Stimulated activated CD8-positive, alpha-beta memory T cell treated with anti-CD3 and anti-CD28 coated beads, Interleukin-4, amount 100 ng/mL, for 4 hours (primary cell): ENCODE measurements at places on chromosomes 7 and 10.

DNA sequence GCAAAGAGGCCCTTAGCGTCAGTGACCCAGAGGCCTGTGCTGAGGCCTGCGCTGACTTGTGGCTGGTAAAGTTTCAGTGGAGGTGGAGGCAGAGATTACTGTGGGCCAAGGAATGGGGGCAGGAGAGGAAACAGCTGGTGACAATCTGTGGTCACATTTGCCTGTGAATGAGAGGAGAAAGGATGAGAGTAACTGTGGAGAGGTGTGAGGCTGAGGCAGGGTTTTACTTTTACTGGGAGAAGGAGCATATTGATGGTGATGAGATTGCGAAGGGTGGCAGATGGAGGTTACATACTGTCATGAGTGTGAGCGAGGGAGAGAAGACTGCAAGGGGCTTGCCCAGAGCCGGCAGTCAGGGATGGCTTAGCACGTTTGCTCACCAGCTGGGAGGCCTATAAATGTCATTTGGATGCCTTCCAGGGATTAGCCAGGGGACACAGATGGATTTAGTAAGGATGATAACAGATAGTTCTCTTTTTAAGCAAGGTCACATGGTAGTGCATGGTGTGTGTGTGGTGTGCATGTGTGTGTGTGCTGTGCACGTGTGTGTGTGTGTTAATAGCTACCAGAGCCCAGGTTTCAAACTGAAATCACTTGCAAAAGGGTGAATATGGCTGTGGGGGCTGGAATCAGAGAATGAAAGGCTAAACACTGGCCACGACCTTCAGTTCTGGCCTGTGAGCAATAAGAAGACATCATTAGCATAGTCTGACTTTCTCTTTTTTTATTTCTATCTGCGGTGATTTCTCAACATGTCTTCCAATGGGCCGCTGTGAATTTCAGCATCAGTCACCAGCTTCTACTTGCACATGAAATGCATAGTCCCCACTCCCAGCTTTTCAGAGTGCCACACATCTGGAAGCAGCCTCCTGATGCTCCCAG, 291.5 kb upstream of the ZNF32 start:
- no peak for DNase-seq

DNA sequence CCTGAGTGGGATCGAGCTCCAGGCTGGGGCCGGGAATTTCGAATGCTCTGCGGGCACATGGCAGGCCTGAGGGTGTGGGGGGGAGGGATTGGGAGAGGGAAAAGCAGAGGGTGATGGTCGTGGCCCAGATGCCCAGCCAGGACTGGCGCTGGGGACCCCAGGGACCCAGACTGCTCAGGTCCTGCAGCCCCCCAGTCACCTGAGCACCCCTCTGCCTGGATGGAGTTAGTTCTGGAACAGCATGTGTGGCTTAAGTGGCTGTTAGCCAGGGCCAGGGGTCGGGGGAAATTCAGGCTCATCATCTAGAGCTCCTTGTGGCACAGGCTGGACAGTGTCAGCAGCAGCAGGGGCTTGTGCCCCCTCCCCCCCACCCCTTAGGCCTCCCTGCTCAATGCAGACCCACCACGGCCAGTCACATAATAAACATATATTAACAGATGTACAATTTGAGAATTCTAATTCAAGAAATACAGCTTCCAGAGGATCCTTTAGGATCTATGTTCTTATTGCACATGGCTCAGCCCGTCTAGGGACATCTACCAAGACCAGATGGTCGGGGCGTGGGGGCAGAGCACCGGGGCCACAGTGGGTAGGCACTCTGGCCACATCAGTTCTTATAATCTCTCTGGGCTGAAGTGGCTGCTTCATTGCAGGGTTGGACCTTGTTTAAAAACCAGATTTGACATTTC, 22.2 kb downstream of the DNAJB12 start:
- no peak for DNase-seq

DNA sequence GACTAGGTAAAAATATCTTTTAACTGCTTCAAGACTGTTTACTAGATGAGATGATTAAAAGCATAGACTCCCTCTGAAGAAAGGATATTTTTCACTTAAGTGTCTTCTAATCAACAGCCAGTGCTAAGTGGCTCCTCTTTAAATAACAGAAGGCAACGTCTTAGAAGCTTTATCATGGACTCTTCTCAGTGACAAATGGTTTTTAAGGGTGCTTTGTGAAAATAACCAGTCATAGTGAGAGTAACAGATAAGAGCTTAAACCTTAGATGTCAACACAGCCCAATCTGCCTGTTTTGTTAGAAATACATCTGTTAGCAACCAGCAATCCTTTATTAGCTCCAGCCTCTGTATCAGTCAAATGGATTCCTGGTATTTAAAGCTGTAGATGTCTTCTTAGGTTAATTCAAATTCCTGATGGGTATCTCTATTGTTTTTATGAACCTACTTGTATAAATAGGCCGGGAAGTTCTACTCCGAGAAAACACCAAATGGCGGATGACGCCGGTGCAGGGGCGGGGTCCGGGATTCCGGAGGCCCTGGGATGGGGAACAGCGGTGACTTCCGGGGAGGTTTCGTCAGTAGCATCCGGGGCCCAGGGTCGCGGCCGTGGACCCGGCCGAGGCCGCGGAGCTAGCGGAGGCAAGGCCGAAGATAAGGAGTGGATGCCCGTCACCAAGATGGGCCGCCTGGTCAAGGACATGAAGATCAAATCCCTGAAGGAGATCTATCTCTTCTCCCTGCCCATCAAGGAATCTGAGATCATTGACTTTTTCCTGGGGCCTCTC, 285.4 kb downstream of the GPR37 start:
- no peak for DNase-seq

DNA sequence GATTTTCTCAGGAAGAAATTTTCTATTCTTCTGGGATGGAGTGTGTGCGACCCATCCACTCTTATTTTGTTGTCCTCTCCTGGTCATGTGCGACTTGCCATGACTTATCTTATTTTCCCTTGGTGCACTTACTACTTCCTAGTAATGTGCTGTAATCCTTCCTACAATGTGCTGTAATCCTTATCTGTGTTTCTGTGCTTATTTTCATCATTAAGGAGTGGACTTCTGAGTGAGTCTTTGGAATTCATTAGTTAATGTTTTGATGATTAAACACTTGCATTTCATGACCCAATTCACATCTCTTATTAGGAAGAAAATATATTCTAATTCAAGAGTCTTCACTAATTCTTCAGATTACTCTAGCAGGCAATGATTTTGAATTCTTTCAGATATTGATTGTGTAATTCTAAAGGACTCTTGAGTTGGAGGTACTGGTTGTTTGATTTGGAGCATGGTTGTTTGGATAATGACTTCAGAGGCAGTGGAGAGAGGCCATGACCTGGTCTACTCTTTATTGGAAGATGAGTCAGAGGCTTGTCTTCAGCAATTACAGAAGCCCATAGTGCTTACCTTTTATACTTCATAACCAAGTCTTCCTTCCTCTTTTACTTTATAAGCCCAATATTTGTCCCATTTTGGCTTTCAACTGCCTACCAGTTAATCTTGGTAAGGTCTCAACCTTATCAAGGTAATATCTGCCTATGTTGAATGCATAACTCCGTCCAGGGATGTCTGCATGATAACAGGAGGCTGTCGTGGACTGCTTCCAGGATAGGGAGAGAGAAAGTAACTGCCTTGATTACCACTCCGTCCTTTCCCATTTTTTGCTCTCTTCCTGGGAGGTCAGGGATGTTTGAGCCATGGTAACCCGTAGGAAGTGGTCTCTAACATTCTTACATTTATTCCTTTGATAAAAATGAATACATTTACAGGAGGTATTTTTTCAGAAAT, 278.3 kb upstream of the SP8 start:
- no peak for DNase-seq

- no peak for DNase-seq
These were observed 35.0 kb downstream of the CCDC146 start for GRCh38 chr7:77157446-77157845.

DNA sequence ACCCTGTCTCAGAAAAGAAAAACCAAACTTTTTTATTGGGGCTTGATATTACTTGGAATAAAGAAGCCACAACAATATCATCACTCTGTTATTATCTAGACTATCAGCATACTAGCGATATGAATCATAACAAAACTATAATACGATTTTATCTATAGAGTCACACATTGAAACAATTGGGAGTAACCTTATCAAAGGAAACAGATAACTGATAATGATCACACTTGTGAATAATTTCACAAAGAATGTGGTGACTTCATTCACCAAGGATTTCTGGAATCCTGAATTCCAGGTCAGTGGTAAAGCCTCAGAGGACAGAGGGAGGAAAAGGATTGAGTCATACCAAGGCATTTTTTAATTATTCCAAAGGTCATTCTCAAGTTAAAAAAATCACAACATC, 32.1 kb upstream of the NMT2 start:
- no peak for DNase-seq

GRCh38 chr10:88754287-88754686, 5.5 kb upstream of the LIPN start:
- no peak for DNase-seq

DNA sequence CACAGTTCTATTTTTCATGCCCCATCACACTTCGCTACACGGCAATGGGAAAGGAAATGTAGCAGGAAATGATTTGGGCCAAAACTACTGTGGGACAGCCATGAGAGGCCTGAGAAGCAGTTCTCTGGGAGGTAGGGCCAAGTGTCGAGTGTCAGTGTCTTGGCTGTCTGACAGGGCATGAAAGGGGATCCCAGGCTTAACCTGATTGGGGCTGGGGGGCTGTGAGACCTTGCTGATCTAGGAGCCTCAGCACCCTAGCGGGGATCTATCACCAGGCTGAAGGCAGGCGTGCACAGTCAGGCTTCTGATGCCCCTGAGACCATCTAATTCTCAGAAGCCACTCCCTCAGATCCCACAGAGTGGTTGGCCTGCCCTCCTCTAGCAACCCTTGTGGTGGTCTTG, 58.2 kb upstream of the SLC25A13 start:
- DNase-seq, result no peak

DNA sequence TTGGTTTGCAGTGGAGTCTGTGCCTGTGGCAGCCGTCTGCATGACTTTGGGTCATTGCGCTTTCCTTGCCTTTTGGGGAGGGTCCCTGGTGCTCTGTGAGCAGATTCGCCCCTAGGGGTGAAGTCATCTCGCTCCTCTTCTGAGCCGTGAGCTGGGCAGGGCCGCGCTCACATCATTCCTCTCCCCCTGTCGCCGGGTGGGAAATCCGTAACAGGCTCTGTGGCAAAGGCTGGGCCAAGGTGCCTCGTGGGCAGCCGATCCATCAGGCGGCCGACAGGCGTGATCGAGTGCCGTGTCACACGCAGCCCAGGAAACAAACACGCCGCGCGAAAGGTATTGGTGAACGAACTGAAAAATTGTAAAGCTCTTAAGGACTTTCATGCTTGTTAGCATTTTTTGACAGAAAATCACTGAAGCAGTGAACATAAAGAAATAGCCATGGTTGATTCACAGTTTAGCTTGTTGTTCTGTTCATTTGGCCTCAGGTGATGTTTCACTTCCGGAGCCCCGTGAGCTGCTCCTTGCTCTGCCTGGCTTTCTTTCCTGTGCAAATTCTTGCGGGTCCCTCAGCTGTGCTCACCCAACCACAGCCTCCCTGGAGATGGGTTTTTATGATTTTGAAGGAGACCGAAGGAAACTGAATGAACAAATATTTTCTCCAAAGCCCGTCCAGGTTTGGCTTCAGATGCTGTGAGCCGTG, 122.1 kb downstream of the NKX6-2 start:
- no peak for DNase-seq

- no peak for DNase-seq
These were observed 37.9 kb upstream of the TNS3 start for GRCh38 chr7:47619806-47620205.

GRCh38 chr7:32026083-32026425, 44.2 kb downstream of the PDE1C start:
- DNase-seq, result no peak

DNA sequence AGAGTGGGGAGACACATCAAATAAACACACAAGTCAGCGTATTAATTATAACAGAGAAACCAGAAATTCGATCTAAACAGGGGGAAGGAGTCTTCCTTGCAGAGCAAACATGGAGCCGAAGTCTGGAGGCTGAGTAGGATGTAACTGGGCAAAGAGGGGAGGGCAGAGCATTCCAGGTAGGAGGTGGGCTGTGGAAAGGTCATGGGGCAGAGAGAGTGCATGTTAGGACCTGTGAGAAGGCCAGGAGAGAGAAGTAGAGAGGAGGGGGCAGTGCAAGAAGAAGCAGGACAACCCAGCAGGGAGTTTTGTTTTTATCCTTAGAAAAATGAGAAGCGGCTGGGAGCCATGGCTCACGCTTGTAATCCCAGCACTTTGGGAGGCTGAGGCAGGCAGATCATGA, 130.8 kb upstream of the GPR26 start:
- no peak for DNase-seq

DNA sequence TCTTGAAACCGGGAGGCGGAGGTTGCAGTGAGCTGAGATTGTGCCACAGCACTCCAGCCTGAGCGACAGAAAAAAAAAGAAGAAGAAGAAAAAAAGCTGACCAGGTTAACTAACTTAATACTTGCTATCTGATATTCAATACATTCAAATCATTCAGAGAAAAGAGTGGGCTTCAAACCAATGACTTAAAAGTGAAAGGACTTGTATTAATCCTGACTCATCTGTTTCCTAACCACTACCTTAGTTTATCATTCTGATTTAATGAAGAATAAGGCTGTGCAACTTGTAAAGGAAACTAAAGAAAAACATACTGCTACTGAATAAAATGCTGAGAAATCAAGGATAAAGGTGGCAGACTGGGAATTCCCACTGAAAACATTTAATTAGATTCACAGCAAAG, 128.4 kb downstream of the NRBF2 start:
- no peak for DNase-seq

- DNase-seq, result no peak
These were observed 135.0 kb downstream of the JAZF1 start for GRCh38 chr7:28045592-28045991.

DNA sequence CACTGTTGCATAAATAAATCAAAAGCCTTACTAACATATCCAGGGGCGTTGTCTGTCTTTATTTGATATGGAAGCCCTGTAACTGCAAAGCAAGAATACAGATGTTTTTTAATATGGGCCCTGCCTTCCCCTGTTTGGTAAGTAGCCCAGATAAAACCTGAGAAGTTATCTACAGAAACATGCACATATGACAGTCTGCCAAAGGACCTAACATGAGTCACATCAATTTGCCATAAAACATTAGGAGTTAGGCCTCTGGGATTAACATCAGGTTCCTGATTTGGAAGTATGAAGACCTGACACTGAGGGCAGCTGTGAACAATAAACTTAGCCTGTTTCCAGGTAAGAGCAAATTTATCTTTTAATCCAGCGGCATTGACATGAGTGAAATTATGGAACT, 1588.8 kb downstream of the REEP3 start:
- DNase-seq, result no peak
